ENCODE measurements at places on chromosomes 11 and 22.

- no peak for DNase-seq
Observed at GRCh38 chr11:65640483-65641296, 2.8 kb downstream of the SIPA1 start.

DNA sequence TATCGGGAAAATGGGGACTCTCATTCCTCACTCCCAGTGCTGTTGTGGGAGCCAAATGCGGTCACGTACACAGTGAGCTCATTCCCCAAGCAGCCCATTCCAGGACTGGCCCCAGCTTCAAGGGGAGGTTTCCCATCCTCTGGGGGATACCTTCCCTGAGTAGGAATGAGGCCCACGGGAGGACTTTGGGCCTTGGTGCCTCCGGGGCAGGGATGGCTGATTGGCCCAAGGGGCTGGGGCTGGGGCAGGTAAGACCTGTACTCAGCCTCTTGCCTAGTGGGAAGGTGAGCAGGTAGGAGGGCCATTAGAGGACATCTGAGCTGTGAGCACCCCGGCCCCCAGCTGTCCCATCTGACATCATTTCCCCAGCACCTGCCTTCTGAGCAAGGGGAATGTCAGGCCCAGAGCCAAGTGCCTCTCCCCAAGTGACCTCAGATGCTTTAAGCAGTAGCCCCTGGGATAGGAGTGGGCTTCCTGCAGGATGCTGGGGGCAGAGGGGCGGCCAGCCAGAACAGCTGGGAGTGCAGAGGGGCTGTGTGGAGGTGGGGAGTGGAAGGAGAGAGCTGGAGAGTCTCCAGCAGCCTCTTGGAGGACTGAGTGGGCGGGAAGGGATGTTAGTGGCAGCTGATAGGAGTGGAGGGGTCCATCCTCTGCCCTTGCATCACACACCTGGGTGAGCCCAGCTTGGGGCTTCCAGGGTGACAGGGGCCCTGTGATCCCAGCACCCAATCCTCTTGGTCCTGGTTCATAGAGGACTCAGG is 58.4 kb downstream of the CD82 start:
- no peak for DNase-seq

GRCh38 chr11:70734379-70734778 is 336.1 kb downstream of the CTTN start:
- no peak for DNase-seq

DNA sequence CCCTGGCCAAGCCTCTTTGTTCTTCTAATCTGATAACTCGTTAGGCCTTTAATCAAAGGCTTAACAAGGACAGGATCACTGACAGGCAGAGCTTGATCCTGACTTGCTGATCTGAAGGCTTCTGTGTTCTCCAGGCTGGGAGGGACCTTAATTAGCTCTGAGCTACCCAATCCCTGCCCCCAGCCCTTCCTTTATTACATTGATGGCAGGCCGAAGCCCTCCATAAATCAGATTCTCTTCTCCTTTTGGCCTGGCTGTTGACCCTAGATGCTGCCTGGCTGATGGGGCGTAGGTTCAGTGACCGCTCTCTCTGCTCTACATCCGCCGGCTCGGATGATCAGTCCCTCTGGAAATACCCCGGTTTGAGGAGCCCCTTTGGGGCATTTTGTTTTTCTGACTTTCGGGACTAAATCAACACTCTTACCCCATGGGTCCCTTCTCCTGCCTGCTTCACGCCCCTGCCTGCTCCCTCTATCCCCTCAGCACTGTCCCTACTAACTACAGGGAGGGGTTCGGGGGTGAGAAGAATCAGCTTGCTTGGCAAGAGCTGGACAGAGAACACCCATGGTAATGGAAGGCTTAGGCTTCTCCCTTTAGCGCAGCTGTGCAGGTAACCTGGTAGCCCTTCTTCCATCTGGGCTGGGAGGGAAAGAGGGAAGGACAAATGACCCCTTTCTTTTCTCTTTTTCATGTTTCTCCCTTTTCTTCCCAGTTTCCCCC is 10.0 kb upstream of the RRM1 start:
- no peak for DNase-seq

GRCh38 chr11:130816546-130817329 is 99.5 kb downstream of the SNX19 start:
- no peak for DNase-seq

DNA sequence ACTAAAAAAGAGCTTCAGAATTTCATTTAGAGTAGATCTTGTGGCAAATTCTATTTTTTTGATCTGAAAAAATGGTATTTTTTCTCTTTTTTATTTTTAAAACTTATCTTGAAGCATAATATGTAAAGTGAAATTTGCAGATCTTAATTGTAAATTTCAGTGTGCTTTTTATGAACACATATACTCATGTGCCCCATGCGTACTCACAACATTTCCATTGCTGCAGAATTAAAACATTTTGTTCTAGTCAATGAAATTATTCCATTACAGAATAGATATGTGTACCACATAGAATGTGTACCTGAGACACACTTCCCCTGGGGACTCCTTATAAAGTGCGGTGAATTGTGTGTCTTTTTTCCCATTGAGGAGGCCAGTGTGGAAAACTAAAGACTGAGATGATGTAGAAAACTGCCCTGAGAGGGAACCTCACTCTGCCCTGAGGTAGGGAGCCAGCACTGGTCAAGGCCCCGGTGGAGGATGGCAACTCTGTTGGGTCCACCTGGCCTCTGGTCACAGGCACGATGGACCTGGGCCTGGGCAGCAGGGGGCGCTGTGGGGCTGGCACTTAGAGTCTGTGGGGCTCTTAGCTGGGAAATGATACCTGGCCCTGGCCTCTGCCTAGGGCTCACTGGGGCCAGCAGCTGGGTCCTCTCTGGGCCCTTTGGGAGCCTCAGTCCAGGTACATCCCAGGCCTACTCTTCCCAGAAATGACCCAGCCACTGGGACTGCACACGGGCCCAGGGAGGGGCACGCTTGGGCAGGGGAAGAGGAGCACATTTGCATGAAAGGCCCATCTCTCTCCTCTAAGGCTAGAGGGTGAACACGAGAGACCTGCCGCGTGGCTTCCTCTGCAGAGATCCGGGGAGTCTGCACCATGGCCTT is 77.9 kb upstream of the TOP3B start:
- no peak for DNase-seq

- DNase-seq, result no peak
Observed at GRCh38 chr22:48869161-48869560, 958.5 kb downstream of the BRD1 start.

- no peak for DNase-seq
Observed at GRCh38 chr11:100224541-100225034, 462.5 kb upstream of the ARHGAP42 start.

GRCh38 chr11:40602866-40603552 is 856.4 kb downstream of the LRRC4C start:
- no peak for DNase-seq

GRCh38 chr11:102252339-102252891 is 64.9 kb upstream of the BIRC3 start:
- no peak for DNase-seq

DNA sequence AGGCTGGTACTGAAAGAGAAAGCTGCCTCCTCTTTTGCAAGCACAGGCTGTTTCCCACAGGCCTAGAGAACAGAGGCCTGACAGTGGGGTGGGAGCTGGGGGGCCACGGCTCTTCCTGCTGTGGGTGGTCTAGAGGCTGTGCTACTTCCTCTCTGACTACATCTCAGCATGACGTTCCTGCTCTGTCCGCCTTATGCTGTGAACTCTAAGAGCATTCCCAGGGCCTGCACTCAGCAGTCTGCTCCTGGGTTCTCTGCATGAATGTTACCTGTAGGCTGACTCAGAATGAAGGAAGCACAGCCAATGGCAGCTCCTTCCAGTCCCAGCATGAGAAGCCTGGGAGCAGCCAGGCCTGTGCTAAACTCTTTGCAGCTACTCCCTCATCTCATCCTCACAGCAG is 534.3 kb downstream of the NTM start:
- DNase-seq, result no peak

DNA sequence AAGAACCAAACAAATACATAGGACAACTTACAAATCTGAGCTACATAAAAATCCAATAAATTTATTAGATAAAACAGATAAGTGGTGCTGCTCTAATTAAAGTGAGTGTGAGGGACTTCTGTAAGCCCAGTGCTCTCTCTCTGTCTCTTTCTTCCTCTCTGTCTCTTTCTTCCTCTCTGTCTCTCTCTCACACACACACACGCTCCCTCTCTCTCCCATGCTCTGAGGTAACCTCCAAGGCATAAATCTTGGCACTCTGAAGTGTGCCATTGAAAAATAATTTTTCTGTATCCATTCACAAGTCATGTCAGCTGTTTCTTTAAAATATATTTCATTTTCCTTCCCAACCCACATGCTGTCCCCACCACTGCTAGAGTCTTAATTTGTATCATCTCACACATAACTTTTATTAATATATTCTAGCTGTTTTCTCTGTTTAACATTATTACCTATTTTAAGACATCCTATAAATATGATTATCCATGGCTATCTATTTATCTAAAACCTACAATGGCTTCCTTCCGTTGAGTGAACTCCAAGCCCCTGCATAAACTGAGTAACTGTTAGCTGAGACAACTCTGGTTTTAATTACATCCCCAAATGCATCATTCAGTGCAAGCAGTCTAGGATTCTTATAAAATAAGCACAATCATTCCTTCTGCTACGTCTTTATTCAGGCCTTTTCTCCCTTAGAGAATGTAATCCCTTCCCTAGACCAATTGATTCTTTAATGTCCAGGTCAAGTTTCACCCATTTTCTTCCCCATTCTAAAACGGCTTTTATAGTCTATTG is 57.4 kb upstream of the SLC5A12 start:
- DNase-seq, result no peak

DNA sequence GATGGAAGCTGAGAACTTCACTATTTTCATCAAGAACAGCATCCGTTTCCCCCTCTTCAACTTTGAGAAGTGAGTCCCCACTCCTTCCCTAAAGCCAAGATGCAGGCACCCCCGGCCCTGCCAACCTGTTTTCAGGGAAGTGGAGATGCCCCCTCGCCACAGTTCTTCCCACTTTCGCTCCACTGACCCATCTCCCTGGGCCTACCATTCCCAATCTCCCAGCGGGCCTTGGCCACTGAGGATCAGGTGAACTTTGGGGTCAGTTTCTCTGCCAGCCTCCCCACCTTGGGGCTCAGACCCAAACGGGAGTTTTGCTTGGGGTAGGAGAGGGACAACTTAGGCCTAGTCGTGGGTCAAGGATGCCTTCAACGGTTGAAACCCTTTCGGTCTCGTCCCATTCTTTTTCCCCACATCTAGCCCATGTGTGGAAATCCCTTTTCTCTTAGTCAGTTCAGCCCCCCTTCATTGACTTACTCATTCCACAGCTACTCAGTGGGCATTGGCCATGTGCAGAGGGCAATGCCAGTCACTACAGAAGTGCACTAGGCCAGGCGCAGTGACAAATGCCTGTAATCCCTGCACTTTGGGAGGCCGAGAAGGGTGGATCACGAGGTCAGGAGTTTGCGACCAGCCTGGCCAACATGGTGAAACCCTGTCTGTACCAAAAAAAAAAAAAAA is 10.6 kb downstream of the P2RX3 start:
- DNase-seq, result no peak

GRCh38 chr22:39655831-39656230 is 85.3 kb downstream of the CACNA1I start:
- DNase-seq, result no peak

- no peak for DNase-seq
Observed at GRCh38 chr11:13277768-13278608, at the start of gene BMAL1. Gene BMAL1 (plus strand): TSS chr11:13277790. CDS start chr11:13354309, 76,519 bp downstream.

DNA sequence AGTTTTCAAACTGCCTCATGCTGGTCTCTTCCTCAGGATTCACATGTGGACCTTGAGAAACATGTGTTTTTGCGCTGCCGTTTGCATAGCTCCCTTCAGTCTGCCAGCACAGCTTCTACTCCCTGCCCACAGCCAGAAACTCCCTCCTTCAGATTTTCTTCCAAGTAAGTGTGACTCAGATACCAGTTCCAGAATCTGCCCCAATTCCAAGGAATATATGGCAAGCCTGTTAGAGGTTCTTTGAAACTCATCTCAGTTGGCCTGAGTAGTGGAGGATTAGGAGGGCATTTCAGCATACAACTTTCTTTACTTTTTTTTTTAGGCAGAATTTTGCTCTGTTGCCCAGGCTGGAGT is 67.1 kb downstream of the SNX19 start:
- no peak for DNase-seq

GRCh38 chr22:47533961-47534803 is 771.7 kb downstream of the TBC1D22A start:
- DNase-seq, result no peak

GRCh38 chr22:49087716-49088601 is 739.7 kb downstream of the BRD1 start:
- no peak for DNase-seq

DNA sequence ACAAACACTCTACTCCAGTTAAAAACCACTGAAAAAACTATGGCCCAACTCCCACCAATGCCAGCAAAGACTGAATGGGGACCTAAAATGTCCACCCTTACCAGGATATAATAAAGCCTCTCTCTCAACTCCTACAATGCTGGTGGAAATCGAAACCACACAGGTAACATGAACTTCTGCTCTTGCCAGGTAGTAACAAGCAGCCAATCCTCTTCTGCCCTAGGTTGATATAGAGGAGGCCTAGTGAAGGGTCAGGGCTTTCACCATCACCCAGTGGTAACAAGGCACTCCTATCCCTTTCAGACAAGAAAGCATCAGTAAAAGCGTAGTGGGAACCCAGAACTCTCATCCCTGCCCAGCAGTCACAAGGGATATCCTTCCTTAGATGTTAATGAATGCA is 22.6 kb downstream of the DCUN1D5 start:
- no peak for DNase-seq

DNA sequence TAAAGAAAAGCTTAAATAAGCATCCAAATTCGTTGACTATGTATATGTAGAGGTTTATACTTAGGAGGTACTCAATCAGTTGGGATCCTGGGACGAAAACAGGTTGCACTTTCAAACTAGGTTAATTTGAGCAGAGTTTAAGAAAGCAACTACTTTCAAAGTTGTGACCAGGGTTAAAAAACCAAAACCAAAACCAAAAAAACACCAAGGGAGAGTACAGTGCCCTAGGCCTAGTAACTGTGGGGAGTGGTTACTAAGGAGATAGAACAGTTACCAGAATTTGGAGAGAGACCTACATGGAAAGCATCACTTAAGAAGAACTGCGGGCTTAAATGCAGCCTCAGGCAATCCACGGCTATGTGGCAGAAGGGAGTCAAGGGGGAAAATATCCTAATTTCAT is 148.3 kb downstream of the JRKL start:
- no peak for DNase-seq

DNA sequence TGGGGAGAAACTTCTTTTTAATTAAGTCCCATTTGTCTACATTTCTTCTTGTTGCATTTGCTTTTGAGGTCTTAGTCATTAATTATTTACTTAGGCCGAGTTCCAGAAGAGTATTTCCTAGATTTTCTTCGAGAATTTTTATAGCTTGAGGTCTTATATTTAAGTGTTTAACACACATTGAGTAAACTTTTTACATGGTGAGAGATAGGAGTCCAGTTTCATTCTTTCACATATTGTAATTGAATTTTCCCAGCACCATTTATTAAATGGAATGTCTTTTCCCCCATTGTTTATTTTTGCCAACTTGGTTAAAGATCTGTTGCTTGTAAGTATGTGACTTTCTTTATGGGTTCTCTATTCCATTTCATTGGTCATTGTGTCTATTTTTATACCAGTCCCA is 1344.0 kb upstream of the RAG2 start:
- DNase-seq, result no peak

- no peak for DNase-seq
Observed at GRCh38 chr22:47201996-47202818, 439.8 kb downstream of the TBC1D22A start.

GRCh38 chr11:109968299-109968698 is 124.9 kb upstream of the ZC3H12C start:
- no peak for DNase-seq

All from activated CD8-positive, alpha-beta memory T cell treated with anti-CD3 and anti-CD28 coated beads for 1 hour (primary cell).